ENCODE measurements at places on chromosomes 16 and 17.

DNA sequence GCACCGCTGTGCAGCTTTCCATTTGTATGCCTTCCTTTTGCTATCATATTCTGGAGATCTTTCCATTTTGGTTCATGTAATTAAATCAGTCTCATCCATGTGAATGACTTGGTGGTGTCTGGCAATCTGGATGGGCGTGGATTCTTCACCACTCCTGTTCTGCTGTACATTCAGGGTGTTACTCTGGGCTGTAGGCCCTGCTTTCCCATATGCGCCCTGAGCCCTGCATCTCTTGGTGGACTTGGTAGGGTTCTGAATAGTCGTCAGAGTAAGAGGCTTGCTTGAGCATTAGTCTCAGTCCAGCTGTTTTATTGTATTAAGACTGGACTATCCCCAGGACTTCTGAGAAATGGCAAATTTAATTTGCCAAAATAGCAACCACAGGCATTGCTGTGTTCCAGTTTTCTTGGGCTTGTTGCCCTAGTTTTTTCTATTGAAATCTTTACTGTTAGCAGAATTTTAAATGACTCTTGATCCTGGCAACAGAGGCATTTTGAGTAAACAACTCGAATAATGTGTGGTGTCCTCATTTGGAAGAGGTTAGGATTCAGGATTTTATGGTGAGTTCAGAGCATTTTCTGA is 14.9 kb downstream of the BANP start:
- DNase-seq = no peak

- no peak for DNase-seq
Measured at GRCh38 chr16:66847533-66848067, 3.4 kb downstream of the CA7 start.

- DNase-seq = no peak
Measured at GRCh38 chr16:25045696-25046381, 30.7 kb upstream of the ARHGAP17 start.

- no peak for DNase-seq
Measured at GRCh38 chr16:55539049-55539448, 27.4 kb upstream of the CAPNS2 start.

- DNase-seq = no peak
Measured at GRCh38 chr16:68382296-68382718, 66.0 kb downstream of the SMPD3 start.

DNA sequence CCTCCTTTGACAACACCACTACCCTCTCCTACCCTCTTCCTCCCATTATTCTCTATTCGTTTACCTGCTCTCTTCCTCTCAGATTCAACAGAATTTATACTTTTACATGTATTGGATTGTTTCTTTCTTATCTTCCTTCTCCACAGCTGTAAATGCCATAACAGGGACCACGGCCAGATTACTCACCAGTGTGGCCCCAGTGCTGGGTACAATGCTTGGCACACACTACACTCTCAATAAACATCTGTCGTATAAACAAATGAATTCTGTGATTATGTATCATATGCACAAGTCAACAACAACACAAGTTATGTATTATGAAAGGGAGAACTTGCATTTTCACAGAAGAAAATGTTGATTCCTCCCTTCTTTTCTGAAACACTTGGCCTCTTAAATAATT is 20.0 kb downstream of the AARSD1 start:
- DNase-seq = no peak

GRCh38 chr16:63447121-63447520 is 1410.9 kb upstream of the CDH8 start:
- DNase-seq = no peak

- DNase-seq = no peak
Measured at GRCh38 chr17:20063665-20064648, 54.8 kb downstream of the SPECC1 start.

- DNase-seq = no peak
Measured at GRCh38 chr16:54236773-54237172, 49.8 kb downstream of the IRX3 start.

DNA sequence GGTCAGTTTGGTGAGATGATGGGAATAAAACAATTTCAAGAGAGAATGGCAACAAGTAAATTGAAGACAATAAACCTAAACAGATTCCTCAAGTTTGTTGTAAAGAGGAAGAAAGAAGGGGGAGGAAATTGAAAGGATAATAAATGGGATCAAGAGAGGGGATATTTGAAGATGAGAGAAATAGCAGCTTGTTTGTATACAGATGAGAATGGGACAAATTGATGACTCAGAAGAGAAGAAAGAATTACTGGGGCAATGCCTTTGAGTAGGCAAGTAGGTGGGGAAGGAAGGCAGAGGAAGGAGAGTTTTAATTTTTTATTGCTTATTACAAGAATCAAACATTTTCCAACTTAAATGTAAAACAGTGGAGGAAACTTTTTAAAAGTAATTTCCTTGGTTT is 98.3 kb downstream of the CHD9 start:
- no peak for DNase-seq

DNA sequence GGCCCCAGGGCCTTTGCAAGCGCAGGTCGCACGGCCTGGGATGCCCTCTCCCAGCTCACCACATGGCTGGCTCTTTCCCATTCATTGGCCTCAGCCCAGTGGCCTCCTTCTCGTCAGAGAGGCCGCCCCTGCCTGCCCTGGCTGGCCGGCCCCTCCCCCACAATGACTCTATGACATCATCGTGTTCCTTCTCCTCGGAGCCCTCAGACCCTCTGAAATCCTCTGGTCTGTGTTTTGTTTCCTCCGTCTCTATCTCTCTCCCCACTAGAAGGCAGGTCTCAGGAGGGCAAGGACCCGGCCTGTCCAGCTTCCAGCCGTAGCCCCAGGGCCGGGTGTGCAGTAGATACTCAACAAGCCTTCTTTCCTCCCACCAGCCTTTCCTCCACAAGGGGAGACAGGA is 164.8 kb upstream of the FOXF1 start:
- no peak for DNase-seq

- DNase-seq = peak; percentile 14
Measured at GRCh38 chr16:57720142-57720575, 15.4 kb upstream of the KATNB1 start.

- DNase-seq = no peak
Measured at GRCh38 chr16:8278031-8278580, 312.2 kb downstream of the TMEM114 start.

DNA sequence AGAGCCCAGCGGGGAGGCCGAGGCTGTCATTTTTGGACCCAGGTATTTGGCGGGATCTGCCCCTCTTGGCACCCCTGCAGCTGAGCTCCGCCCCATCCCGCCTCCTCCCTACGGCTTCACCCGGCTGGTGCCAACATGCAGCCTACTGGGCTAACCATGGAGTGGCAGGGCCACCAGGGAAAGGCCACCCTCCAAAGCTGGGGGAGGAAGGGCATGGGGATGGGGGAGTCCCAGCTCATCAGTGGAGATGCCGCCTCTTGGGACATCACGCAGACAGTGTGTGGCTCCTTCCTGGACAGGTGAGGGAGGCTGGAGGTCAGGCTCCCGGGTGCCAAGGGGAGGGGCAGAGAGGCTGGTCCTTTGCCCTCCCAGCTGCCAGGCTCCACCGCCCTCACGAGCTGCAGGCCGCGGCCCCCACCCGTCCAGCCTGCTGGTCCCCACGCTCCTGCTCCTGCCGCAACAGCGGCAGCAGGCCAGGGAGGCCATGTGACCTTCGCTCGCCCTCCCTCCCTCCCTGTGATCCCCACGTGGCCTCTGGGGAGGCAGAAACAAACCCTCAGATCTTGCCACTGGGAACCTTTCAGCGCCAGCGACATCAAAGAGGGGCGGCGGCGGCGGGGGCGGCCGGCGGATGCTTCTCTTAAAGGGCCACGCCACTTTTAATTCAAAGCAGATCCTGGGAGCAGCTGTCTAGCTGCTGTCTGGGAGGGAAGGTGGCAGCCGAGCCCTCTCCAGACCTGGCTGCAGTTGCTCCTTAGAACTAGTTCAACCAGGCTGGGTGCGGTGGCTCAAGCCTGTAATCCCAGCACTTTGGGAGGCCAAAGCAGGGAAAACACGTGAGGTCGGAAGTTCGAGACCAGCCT is 6.8 kb upstream of the NOTUM start:
- DNase-seq = peak; percentile 82

- DNase-seq = no peak
Measured at GRCh38 chr16:9148374-9149015, 57.1 kb downstream of the HAPSTR1 start.

DNA sequence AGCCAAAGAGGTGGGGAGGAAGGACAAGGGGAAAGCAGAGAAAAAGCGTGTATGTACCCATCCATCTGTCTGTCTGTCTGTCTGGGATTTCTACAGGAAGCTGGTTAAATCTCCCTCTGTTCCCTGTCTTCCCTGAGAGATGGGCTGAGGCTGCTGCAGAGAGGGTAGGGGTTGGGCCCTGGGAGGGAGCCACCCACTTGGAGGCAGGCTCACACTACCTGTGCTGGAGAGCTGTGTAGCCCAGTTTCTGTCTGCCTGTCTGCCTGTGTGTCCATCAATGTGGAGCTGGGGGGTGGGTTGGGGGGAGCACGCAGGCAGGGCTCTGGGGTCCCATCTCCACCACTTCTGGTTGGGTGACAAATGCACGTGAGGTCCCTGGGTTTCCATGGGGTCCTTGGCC is 18.6 kb upstream of the C17orf113 start:
- no peak for DNase-seq

- DNase-seq = no peak
Measured at GRCh38 chr17:33561569-33562334, 268.7 kb upstream of the ASIC2 start.

- no peak for DNase-seq
Measured at GRCh38 chr16:79790854-79791253, 190.3 kb upstream of the MAF start.

DNA sequence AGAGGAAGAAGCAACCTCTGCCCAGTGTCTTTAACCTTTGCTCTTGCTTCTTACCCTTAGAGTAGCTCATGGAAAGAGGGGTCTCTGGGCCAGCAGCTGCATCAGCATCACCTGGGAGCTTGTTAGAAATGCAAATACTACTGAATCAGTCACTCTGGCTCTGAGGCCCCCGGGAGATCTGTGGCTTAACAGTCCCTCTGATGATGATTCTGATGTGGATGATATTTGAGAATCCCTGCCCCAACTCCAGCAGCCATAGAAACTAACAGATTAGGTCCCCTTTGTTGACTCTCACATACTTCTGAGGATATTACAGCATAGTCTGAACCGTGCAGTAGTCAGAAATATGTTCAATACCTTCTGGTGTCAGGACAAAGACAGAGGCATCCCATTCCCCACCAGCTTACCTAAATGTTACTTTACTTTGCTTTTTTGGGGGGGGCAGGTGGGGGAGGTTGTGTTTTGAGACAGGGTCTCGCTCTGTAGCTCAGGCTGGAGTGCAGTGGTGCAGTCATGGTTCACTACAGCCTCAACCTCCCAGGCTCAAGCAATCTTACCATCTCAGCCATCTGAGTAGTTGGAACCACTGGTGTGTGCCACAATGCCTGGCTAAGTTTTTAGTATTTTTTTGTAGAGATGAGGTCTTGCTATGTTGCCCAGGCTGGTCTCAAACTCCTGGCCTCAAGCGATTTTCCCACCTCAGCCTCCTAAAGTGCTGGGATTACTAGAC is 220.1 kb downstream of the CCDC182 start:
- DNase-seq = no peak

DNA sequence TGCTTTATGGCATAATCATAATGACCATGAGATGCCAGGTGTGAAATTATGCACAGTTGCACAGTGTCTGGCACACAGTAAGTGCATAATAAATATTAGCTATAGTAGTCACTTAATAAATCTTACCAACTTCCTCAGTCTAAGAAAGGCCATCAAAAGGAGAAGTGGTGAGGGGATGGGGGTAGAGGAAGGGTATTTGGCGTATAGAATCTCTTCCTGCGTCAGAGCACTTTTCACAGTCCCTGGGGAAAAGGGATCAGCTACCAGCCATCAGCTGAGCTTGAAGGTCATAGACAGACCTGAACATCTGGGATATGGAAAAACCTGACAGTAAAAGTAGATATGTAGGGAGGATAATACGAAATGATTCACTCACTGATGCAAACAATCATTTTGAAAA is 5.8 kb downstream of the CRHR1 start:
- no peak for DNase-seq

DNA sequence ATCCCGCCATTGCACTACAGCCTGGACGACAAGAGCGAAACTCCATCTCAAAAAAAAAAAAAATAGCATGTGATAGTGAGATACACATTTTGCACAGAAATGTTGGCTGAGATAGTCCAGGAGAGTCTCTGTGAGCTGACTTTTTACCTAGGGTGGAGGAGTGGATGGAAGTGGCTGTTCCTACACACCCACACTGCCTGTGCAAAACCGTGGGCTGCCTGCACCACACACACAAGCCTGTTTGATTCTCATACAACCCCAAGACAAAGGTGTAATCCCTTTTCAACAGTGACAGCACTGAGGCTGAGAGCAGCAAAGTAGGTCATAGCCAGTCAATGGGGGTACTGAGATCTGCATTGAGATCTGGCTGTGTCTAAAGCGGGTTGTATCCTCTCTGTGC is 86.8 kb downstream of the MARF1 start:
- no peak for DNase-seq

DNA sequence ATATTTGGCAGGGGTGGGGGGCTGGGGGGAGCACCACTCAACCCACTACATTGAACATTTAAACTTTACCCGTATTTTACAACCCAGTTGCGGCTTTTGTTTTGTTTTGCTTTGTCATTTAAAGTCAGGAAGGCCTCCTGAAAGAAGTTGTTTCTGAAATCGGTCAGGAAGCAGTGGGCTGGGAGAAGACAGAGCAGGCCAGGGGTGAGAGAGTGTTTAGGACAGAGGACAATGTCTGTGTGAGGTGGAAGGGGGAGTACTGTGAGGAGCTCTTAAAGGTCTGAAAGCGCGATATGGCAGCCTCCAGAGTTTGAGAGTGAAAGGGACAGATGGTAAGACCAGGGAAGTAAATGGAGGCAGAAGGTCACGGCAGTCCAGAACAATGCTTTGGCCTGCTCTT is 6.1 kb upstream of the WFIKKN2 start:
- DNase-seq = no peak

DNA sequence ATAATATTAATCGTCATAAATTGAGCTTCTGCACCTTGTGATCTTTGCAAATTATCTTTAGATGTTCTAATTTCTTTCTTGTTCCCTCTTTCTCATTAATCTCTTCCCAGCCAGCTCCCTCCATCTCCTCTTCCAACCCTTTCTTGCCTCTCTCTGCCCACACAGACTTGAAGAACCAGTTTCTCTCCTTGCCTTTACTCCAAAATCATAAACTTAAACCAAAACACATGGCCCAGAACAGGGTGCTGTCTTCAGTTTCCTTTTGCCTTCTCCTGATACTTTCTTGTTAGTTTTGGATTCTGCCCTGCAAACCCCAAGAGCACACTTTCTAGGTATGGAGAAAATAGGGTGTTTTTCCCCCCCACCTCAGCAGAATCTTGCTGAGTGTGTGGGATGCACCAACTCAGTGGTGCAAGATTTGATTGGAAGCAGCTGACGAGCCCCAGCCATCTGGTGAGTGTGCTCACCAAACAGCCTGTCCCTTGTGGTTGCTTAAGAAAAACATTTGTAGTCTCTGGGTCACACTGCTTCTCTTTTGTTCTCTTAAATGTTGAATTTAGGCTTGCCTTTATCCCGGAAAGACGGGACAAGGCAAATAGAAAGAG is 175.8 kb upstream of the MAF start:
- no peak for DNase-seq
